Gastrocnemius medialis (tissue), 4 donors: ENCODE measurements at places on chromosomes 2 and 18. TPM values are rescaled to one million over a fixed set of nuclear protein-coding genes. Genes with fewer than 3 reads are reported as not detected.
A peak's percentile ranks its signal among the peaks of the same experiment; 100 is the strongest.

SLC20A1 gene
- 6.9 TPM for total RNA-seq

DNA sequence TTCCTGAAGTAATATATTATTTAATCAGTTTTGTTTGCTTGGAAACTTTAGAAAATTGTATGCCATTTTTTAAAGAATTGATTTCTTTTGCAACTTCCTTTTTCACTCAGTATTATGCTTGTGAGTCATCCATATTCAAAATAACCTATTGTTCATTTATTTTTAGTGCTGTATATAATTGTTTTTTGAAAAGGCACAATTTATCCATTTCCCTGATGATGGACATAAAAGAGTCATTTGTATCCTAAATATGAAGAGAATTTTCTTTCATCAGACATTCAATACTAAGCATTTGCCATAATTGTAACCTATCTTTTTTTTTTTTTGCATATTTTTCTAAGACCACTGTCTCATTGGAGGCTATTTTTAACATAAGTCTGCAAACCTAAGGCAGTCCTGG is 134.1 kb upstream of the SERPINE2 start:
- no peak for DNase-seq
- no peaks in the 10 kb centered on the region for H3K36me3 ChIP-seq
- H3K27ac ChIP-seq = no peak overlapping the region
- H3K4me1 ChIP-seq = no peaks in the 10 kb centered on the region
- no peak overlapping the region for H3K4me3 ChIP-seq

GRCh38 chr2:191479680-191480023 is 198.3 kb upstream of the NABP1 start:
- no peak overlapping the region for H3K4me3 ChIP-seq
- no peaks in the 10 kb centered on the region for H3K36me3 ChIP-seq
- H3K27ac ChIP-seq = no peak overlapping the region
- no peak for DNase-seq
- H3K27me3 ChIP-seq = no peaks in the 10 kb centered on the region
- no peaks in the 10 kb centered on the region for H3K4me1 ChIP-seq

DNA sequence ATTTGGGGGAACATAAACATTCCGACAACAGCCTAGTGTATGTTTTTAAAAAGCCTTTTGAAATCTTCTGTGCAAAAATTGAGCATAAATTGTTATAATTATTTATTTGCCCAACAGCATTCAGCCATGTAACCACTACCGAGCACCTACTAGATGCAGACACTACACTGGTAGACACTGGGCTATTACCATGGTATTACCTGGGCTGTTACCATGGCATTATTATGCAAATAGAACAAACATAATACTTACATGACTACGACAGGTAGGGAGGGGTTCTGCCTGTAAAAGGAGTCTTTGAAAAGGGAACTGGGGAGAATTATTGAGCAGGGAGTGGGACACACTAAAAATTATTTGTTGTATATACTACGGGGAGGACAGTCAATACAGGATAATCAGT is 116.4 kb downstream of the MREG start:
- no peaks in the 10 kb centered on the region for H3K27me3 ChIP-seq
- H3K27ac ChIP-seq = no peak overlapping the region
- H3K36me3 ChIP-seq = no peaks in the 10 kb centered on the region
- no peak overlapping the region for H3K4me3 ChIP-seq
- H3K4me1 ChIP-seq = no peaks in the 10 kb centered on the region

RUFY4 gene
- 0.25 TPM for total RNA-seq

DNA sequence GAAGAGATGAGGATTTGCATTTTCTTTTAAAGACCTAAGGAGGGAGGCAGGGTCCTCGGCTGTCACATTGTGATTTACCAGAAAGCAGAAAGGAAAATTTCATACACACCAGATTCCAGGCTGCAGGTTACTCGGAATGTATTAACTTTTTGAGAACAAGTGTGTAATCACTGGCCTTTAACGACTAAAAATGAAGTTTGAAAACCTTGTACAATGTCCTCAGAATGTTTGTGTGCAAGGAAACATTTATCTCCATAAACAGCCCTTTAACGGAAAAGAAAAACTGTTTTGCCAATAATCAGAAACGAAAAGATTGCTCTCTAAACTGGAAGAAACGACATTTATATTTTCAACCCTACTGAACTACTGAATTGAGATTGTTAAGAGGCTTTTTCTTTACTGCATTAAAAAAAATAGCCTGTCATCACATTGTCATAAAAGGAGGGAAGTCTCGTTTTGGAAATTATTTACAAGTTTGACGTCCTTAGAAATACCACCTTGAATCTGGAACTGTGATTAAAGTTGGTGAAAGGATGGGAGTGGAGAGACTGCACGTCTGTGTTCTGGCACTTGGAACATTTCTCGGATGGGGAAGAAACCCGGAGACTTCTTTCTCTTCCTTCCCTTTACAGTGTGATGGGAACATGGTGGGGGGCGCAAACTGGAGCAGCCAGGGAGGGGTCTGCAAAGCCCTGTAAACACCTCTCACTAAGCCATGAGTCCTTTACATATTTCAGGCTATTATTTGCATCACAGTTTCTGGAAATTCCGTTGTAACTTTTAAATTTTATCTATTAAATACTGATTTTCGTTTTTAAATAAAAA is 134.1 kb upstream of the SIX3 start:
- H3K4me1 ChIP-seq = peaks cover 2% of the 10 kb centered on the region
- no peaks in the 10 kb centered on the region for H3K36me3 ChIP-seq
- no peak overlapping the region for H3K27ac ChIP-seq
- peaks cover 69% of the 10 kb centered on the region for H3K27me3 ChIP-seq

TAF4B gene
- 9.2 TPM for total RNA-seq

DNA sequence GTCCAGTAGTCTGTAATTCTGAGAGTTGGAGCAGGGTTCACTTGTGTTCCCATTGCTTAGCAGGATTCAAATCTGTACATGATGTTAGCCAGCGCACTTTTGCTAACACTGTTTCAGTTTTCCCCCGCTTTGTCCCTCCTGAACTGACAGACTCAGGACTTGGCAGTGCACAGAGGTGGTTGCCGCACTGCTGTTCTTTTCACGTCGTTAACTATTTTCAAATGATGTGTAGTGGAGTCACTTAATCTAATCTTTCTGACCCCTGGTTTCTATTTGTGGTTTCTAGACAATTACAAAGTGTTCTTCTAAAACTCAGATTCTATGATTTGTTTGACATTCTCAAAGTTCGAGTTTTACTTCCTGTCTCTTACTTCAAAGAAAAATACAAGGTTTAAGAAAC is 234.5 kb downstream of the RBM43 start:
- no peak overlapping the region for H3K27ac ChIP-seq
- no peaks in the 10 kb centered on the region for H3K27me3 ChIP-seq
- no peak overlapping the region for H3K4me3 ChIP-seq

- no peaks in the 10 kb centered on the region for H3K27me3 ChIP-seq
- no peak overlapping the region for H3K27ac ChIP-seq
- H3K4me3 ChIP-seq = no peak overlapping the region
- H3K36me3 ChIP-seq = no peaks in the 10 kb centered on the region
- H3K4me1 ChIP-seq = no peaks in the 10 kb centered on the region
Measured at GRCh38 chr2:126172631-126173184, 483.2 kb upstream of the GYPC start.

DNA sequence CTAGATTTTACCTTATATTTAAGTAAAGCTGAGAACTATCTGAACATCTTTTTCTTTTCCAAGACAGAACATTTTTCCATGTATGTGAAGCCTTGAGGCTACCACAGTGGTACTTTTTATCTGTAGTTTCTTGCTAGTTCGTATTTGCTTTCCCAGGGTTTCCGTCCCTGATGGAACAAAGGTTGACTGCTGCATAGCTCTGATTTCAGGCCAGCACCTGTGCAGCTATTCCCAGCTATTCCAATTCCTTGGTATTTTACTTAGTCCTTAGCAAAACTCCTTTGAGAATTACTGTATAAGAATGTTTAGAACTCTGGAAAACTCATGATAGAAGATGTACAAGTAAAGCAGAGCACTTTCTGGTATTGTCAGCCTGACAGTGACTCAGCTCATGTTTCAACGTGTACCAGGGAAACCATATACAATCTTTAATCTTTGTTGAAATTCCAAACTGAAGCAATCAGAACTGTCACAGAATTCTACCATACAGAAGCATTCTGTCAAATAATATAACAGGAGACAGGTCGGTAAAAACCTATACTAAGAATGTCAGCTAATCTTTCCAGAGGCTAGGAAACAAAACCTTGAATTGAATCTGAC is 162.2 kb downstream of the PKP4 start:
- no peak overlapping the region for H3K27ac ChIP-seq
- H3K27me3 ChIP-seq = no peaks in the 10 kb centered on the region
- H3K4me1 ChIP-seq = no peaks in the 10 kb centered on the region
- H3K4me3 ChIP-seq = no peak overlapping the region

FKBP1B gene
- total RNA-seq = 2.9 TPM

- no peaks in the 10 kb centered on the region for H3K4me1 ChIP-seq
- no peaks in the 10 kb centered on the region for H3K27me3 ChIP-seq
- no peak overlapping the region for H3K27ac ChIP-seq
- DNase-seq = no peak
Measured at GRCh38 chr18:35999925-36000324, 27.4 kb downstream of the RMP24 start.

- no peaks in the 10 kb centered on the region for H3K36me3 ChIP-seq
- no peaks in the 10 kb centered on the region for H3K27me3 ChIP-seq
- H3K4me3 ChIP-seq = no peak overlapping the region
- H3K27ac ChIP-seq = peak overlapping the region; percentile 20
Measured at GRCh38 chr2:127170452-127171197, 49.5 kb downstream of the CYP27C1 start.

DNA sequence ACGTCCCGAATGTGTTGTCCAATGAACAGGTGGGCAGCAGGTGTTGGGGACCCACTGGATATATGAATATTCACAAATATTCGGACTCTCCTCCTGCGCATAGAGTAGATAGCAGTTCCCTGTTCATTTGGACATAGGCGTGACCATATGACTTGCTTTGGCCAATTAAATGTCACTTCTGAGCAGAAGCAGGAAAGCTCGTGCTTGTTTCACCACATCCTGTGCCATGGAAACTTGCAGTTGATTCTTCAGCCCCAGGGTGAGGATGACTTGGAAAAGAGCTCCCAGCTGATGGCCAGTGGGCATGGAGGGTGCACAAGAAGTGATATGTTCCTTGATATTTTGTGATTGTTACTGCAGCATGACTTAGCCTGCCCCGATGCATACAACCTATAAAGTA is 52.6 kb downstream of the PTPRM start:
- H3K36me3 ChIP-seq = no peaks in the 10 kb centered on the region
- DNase-seq = no peak
- H3K4me1 ChIP-seq = peaks cover 42% of the 10 kb centered on the region

AKAIN1 gene
- total RNA-seq = not detected

GRCh38 chr2:8115966-8116365 is 565.9 kb upstream of the ID2 start:
- no peaks in the 10 kb centered on the region for H3K36me3 ChIP-seq
- no peak overlapping the region for H3K4me3 ChIP-seq
- no peaks in the 10 kb centered on the region for H3K4me1 ChIP-seq
- no peak for DNase-seq
- H3K27me3 ChIP-seq = no peaks in the 10 kb centered on the region

- no peaks in the 10 kb centered on the region for H3K36me3 ChIP-seq
- H3K4me3 ChIP-seq = no peak overlapping the region
- DNase-seq = no peak
- no peaks in the 10 kb centered on the region for H3K27me3 ChIP-seq
- no peaks in the 10 kb centered on the region for H3K4me1 ChIP-seq
Measured at GRCh38 chr2:98809878-98810587, 79.1 kb upstream of the MGAT4A start.

GRCh38 chr2:206836722-206837121 is 71.3 kb downstream of the FASTKD2 start:
- H3K36me3 ChIP-seq = no peaks in the 10 kb centered on the region
- no peak overlapping the region for H3K27ac ChIP-seq
- H3K4me3 ChIP-seq = no peak overlapping the region
- no peak for DNase-seq
- no peaks in the 10 kb centered on the region for H3K27me3 ChIP-seq

MC4R gene
- total RNA-seq = not detected

ADRA2B gene
- total RNA-seq = 2.4 TPM

- H3K27me3 ChIP-seq = peaks cover 38% of the 10 kb centered on the region
- peak overlapping the region; percentile 54 for H3K4me3 ChIP-seq
Measured at GRCh38 chr2:73283545-73284295, 558 bp downstream of the FBXO41 start.

IAH1 gene
- total RNA-seq = 45.9 TPM

- no peaks in the 10 kb centered on the region for H3K4me1 ChIP-seq
- H3K4me3 ChIP-seq = no peak overlapping the region
- no peaks in the 10 kb centered on the region for H3K36me3 ChIP-seq
- DNase-seq = no peak
- H3K27ac ChIP-seq = no peak overlapping the region
- H3K27me3 ChIP-seq = no peaks in the 10 kb centered on the region
Measured at GRCh38 chr2:223526106-223526505, 76.1 kb downstream of the SCG2 start.

CFAP65 gene
- not detected for total RNA-seq

NR4A2 gene
- total RNA-seq = 4.4 TPM

GPR75 gene
- 19.6 TPM for total RNA-seq

ABCG5 gene
- total RNA-seq = not detected

GRCh38 chr2:240820607-240821428 is 799 bp upstream of the KIF1A start:
- H3K36me3 ChIP-seq = no peaks in the 10 kb centered on the region
- no peaks in the 10 kb centered on the region for H3K4me1 ChIP-seq
- H3K4me3 ChIP-seq = no peak overlapping the region

CCNT2 gene
- 11.6 TPM for total RNA-seq

DNA sequence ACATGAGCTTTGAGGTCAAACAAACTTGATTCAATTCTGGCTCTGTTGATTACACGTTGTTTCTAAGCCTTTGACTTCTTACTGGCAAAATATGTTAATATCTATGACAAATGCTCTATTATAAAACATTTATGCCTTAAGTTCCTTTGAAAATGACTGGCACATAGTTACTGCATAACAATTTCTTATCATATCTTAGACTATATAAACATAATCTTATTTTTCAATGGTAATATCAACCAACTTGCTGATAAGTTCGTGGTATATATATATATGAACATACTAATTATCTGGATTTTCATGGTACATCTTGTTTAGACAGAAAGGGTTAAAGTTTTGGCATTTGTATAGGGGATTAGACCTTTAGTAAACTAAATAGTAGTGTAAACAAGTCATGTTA is 645.6 kb upstream of the ZNF804A start:
- H3K27me3 ChIP-seq = no peaks in the 10 kb centered on the region
- no peaks in the 10 kb centered on the region for H3K36me3 ChIP-seq
- H3K27ac ChIP-seq = no peak overlapping the region

DNA sequence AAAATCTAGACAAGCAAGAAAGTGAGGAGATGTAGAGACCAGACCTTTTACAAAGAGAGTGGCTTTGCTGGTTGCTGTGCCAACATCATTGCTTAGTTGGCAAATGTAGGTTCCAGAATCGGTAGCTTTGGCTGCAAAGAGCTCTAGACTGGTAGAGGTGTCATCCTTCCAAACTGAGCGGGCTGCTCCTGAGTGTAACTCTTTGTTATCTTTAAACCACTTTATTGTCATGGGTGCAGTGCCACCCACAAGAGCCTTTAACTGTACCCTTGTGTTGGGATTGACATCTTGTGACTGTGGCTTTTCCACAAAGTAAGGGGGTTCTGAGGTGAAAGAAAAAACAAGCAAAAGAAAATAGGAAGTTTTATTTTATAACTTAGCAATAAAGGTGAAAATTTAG is 77.2 kb downstream of the TTN start:
- peaks cover 62% of the 10 kb centered on the region for H3K4me1 ChIP-seq
- H3K4me3 ChIP-seq = no peak overlapping the region
- DNase-seq = no peak
- no peaks in the 10 kb centered on the region for H3K27me3 ChIP-seq
- H3K27ac ChIP-seq = peak overlapping the region; percentile 61

POTEC gene
- not detected for total RNA-seq

ITPRIPL1 gene
- total RNA-seq = 0.82 TPM
